Breast epithelium (tissue), 4 donors: ENCODE measurements at places on chromosomes 12 and 14.

GRCh38 chr14:72651714-72652113 is 242.2 kb downstream of the DPF3 start:
- no peak for DNase-seq

- DNase-seq = no peak
Measured at GRCh38 chr14:73091044-73091443, 32.7 kb downstream of the RBM25 start.

GRCh38 chr12:58412461-58413060 is 471.2 kb downstream of the ATP23 start:
- no peak for DNase-seq

- DNase-seq = no peak
Measured at GRCh38 chr12:57089271-57090245, 644 bp downstream of the NAB2 start.

DNA sequence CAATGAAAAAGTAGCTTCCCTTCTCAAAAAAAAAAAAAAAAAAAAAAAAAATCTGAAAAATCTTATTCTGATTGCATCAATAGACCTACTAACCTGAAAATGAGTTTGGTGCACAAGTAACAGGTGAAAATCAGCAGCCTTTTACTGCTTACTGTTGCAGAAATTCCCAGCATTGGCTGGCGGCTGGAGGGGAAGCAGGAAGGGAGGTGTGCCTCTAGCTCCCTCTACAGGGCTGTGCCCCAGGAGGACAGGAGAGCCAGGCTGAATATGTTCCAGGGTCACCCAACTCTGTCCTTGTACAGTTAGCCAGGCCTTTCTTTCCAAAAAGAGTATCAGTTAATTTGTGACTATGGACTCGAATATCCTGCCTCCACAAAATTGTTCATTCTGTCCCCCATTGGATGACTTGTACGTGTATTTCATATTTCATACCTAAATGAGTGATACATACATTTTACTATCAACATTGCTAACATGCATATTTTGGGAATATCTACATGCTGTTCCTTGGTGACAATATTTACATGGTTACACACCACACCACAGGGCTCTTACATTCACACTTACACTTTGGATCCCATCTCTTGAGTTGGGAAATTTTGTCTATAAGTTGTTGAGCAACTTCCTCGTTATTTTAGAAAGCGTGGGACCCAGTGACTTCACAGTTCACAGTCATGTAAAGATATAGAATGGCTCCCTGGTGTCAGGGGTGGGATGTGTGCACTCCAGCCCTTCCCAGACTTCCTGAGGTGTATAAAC is 124.8 kb downstream of the SAMD4A start:
- DNase-seq = peak; percentile 58

- peak; percentile 94 for DNase-seq
Measured at GRCh38 chr12:9064815-9065606, 50.7 kb downstream of the A2M start.

DNA sequence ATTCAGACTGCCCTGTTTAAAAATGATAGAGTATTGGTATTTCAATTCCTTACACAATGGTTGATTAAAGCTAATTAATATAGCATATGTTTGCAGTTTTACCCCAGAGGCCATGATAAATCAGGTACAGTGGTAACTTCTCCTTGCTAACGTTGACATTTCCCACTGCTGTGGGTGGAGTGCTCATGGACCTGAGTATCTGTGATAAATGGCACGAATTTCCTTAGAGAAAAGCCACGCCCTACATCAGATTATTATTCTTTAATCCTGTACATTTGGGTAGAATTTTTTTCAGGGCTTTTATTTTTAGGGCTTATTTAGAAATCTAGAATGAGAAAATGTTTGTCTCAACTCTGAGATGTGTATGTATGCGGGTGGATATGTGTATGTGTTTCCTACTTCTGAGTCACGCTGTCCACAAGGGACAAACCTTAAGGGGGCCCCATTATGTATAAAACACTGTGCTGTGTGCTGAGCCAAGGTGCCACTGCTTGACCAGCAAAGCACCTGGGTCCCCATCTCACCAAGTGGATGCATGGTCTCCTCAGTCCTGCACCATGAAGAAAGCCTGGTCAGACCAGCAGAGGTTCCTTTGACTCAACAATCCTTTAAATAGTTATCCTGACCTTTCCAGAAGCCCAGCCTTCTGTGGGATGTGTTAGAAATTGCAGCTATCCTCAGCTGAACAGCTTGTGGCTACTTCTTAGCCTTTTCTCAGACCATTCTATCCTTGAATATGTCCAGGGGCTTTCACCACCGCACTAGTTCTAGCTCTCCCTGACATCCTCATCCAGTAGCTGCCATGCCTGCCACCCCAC is 57.9 kb upstream of the STK38L start:
- DNase-seq = no peak

GRCh38 chr14:100547633-100548294 is 39.5 kb downstream of the BEGAIN start:
- no peak for DNase-seq

DNA sequence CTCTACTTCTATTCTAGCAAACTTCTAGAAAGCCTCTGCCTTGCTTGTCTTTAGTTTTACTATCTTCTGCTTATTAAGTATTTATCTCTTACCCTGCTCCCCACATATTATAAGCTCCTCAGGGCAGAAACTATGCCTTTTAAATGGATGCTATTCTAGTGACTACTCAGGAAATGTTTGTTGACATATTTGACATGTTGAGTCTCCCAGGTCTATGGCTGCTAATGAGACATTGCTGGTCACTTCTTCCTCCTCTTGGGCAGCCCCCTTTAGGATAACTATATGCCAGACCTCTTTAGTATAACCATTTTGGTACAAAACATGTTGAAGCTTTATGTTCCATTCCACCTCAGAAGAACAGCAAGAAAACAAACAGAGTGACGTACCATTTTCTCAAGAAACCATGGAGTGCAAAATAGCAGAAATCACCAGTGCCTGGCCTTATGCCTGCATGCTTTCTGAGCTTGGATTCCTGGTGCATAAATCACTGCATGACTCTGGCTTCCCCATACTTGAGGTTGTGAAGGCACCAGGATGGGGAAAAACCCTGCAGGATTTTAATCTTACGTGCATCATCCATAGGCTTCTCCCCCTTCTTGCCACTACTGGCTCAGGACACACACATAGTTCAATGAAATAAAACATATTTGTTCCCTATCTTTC is 202.6 kb downstream of the TMX1 start:
- DNase-seq = no peak

DNA sequence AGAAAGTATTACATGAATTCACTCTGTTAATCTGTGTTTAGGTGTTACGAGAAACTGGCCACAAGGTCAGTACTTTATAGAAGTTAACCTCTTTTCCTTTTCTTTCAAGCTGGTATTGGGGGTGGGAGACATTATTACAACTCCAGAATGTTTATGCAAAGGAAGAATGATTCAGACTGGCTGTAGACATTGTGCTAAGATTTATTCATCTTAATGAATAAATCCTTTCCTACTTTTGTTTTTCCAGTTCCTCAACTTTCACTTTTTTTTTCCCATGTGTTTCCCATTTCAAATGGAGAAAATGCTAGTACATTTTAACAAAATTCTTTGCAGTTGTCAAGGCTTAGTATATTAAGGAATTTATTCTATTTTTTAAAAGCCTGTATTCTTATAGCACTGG is 1.3 kb downstream of the OTOGL start:
- no peak for DNase-seq

DNA sequence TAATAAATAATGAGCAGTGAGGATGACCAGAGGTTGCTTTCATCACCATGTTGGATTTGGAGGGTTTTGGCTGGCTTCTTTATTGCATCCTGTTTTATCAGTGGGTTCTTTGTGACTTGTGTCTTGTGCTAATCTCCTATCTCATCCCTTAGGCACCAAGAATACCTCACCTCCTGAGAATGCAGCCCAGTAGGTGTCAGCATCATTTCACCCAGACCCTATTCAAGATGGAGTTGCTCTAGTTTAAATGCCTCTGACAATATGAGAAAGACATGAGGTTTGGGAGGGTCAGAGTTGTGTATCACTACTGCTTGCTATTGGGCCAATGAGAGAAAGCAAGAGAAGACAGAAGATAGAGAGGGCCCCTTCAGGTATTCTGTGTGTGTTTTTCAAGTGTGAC is 592.2 kb downstream of the ETNK1 start:
- DNase-seq = no peak
